ENCODE measurements at places on chromosomes 12 and 14.

DNA sequence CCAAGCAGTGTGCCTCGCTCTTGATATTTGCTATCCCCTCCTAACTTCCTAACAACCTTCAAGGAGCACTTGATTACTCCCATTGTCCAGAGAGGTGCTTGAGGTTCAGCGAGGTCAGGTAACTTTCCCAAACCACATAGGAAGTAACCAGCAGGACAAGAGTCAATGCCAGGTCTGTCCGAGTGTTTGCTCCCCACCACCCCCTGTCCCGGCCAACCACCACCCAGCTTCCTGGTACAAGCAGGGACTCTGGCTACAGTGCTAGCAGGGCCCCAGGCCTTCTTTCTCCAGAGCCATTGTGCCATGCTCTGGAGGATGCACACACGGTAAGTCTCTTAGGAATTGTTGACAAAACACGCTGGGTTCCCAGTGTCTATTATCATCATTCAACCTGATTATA is 49.2 kb downstream of the SYNE3 start:
- DNase-seq: no peak

GRCh38 chr14:92998946-92999345 is 76.0 kb downstream of the CHGA start:
- DNase-seq: no peak

DNA sequence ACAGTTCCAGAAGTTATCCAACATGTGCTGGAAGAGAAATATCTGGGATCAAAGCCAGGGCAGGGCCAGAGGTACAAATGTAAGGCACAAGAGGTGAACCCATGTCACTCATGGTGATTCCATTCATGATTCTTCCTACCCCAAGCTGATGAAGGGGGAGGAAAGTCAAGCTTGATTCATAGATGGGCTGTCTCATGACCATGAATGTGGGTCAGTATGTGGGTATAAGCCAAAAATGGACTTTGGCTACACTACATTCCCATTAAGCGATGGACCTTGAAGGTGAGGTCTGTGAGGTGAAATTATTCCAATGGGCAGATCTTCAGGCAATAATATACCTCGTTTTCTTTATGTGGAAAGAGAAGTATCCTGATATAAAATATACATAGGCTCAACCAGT is 217.1 kb downstream of the BTG1 start:
- no peak for DNase-seq

DNA sequence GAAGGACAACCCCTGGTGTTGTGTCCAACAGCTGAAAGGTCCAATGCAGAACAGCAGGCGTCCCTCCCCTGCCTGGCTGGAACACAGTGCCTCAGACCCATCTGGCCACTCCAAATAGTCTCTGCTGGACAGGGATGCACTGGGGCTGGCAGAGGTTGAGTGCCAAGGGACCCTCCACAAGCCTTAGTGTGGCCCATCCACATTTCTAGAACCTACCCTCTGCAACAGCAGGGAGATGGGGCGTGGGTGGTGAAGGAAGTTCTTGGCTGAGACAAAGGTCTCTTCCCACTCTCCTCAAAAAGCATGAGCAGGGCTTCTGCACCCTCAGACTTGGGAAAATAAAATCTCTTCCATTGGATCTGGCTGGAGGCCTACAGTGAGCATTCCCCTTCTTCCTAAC is 36.5 kb downstream of the LTBP2 start:
- DNase-seq: no peak

DNA sequence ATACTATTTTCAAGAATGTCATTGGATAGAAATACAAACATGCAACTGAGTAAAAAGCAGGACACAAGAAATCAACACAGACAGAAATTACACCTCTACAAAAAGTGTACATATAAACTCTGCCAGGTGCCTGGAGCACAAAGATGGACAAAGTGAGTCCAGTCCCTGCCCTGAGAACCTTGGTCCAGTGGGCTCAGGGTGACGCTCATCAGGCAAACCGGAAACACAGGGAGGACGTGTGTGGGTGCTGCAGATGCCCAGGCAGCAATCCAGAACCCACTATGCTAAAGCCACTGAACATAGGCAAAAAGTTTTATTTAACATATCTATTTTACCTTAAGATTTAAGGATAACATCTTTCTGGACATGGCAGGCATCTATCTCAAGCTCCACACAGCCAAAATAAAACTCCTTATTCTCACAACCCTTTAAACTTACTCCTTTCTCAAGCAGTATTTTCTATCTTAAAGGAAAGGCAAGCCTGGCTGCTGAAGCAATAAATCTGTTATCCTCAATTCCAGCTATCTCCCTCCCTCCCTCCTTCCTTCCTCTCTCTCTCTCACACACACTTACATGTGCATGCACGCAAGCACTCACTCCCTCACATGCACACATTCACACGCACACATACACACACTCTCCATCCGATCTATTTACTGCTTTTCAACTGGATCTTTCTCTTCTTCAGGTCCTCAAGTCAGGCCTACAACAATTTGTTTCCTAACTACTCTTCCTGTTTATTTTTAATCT is 10.2 kb downstream of the PPP1R13B start:
- DNase-seq: no peak

DNA sequence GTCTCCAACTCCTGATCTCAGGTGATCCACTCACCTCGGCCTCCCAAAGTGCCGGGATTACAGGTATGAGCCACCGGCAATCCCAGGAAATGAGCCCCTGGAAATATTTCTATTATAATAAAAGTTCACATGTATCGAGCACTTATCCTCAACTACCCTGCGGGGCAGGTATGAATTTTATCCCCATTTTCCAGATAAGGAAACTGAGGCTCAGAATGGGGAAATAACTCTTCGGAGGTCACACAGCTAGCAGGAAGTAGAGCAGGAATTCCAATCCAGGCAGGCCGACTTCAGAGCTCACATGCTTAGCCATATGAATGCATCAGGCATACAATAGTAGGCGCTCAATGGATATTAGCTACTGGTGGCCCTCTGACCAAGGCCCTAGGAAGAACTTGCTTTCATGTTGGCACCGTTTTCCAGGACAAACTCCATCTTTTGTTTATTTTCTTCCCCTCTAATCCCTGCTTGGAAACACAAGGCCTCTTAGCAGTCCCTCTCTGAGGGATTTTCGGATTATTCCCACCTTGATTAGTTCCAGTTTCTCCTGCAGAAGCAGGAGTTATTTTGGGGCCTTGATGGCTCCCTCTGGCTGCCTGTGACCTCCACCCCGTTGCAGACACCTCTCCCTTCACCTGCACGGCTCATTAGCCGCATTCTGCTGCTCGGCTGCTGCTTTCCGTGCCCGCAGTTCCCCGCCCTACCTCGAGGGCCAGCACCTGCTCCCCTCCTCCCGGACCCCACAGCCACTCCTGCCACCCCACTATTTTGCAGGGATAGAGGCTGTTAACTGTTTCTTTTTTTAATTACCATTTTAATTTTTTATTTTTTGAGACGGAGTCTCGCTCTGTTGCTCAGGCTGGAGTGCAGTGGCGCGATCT is 18.7 kb upstream of the POP5 start:
- DNase-seq: no peak

- DNase-seq: no peak
Measured at GRCh38 chr14:64861916-64862315, 17.8 kb downstream of the SPTB start.

DNA sequence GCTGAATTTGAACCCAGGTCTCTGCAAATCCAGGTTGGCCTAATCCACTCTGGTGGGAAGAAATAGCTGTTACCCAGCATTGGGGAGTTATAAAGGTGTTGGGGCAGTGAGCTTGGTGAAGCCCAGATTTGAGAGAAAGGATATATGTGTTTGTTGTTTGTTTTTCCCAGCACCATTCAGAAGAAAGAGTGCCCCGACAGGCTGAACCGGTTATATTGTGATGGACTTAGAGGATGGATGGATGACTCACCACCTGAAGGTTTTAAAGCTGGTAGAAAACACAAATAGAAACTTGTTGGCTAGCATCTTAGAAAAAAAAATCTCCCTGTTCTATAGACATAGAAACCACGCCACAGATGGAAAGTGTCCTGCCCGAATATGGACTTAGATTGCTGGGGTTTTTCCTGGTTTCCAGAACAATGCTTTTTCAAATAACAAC is 404.6 kb downstream of the MED13L start:
- DNase-seq: no peak

DNA sequence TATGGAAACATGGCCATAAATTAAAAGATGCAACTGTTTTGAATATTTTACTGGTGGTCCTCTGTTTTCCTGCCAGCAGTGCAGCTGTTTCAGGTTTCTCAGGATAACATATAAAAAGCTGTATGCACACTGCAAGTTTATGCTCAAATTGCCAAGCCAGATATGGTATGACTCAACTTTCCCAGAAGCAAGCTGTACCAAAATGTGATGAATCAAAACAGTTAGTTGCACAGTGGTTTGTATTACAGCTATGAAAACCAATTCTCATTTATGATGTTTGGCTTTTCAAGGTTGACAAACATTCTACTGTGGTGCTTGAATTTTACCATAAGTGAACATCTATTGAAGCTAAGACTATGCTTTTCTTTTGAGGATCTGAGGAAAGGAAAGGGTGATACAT is 15.5 kb downstream of the TRMT5 start:
- DNase-seq: no peak

DNA sequence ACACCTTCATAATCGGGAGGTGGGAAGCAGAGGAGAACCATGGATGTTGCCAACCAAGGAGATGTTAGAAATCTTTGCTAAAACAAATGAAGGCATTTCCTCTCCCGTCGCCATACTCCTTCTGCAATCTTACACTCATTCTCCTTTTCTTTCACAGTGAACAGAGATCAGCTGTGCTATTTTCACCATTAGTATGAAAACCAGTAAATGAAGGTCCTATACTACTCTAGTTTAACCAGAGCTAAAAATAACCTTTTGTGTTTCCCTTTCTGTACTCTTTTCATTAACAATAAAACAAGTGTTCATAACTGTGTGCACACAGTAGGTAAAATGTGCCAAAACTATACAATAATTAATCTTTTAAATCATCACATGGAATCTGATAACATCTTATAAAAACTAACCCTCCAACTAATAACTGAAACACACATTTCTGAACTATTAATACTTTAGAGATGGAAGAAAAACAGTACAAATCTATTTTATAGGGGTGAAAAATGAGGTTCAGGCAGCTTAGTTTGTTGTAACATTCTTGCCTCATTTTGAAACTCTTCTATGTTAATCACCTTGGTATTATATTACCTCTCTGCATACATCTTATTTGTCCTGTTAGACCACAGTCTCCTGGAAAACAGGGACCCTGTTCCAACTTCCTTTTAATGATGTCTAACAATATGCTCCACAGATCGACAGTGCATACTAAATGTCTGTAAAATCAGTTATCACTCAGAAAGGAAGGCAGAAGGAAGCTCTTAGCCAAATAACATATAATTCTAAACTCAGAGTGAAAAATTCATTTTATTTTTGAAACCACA is 69.5 kb downstream of the SPPL3 start:
- no peak for DNase-seq

DNA sequence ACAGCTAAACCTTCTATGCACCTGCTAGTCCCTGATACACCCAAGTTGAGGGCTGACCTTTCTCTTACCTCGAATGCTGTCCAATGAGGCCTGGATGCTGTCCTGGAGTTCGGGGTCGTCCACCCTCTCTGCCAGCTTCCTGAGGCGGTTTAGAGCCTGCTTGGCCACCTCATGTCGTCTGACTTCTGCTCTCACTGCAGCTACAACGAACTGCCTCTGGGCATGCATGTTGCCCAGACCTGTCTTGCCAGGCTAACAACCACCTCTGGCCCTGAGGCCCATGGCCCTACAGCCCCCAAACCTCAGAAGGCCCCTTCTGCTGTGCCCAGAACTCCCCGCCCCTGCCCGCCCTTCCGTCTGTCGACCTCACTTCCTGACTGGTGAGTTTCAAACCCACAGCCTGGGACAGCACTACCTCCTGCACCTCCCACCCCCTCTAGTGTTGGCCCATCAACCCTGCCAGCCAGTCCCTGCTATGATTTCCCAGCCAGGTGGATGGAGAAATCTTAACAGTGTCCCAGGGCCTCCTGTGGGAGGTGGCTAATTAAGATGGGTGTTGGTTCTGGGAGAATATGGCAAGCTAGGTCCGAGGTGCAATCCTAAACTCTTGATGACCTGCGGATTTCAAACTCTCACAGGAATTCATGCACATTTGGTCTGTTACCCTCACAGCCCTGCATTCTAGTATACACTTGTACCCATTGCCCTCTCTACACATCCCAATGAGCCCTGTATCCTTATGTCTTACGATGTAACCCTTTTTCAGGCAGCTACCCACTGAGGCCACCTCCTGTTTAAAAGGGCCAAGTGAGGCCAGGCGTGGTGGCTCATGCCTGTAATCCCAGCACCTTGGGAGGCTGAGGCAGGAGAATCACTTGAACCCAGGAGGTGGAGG is 2.7 kb upstream of the TSPAN31 start:
- DNase-seq: no peak

- DNase-seq: no peak
Measured at GRCh38 chr12:94560431-94561221, 89.7 kb downstream of the TMCC3 start.

DNA sequence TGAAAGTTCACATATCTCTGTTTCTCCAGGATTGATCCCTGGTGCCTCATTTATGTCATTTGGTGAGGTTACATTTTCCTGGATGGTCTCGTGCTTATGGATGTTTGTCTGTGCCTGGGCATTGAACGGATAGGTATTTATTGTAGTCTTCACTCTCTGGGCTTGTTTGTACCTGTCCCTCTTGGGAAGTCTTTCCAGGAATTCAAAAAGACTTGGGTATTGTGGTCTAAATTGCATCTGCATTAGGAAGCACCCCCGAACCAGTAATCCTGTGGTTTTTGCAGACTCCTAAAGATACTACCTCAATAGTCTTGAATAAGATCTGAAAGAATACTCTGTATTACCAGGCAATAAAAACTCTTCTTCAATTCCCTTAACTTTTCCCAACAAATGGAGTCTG is 720.8 kb downstream of the SLC6A15 start:
- no peak for DNase-seq

- no peak for DNase-seq
Measured at GRCh38 chr12:89069431-89069830, 282.9 kb downstream of the DUSP6 start.

- DNase-seq: peak; percentile 56
Measured at GRCh38 chr14:61894452-61895077, 132.3 kb downstream of the SNAPC1 start.

DNA sequence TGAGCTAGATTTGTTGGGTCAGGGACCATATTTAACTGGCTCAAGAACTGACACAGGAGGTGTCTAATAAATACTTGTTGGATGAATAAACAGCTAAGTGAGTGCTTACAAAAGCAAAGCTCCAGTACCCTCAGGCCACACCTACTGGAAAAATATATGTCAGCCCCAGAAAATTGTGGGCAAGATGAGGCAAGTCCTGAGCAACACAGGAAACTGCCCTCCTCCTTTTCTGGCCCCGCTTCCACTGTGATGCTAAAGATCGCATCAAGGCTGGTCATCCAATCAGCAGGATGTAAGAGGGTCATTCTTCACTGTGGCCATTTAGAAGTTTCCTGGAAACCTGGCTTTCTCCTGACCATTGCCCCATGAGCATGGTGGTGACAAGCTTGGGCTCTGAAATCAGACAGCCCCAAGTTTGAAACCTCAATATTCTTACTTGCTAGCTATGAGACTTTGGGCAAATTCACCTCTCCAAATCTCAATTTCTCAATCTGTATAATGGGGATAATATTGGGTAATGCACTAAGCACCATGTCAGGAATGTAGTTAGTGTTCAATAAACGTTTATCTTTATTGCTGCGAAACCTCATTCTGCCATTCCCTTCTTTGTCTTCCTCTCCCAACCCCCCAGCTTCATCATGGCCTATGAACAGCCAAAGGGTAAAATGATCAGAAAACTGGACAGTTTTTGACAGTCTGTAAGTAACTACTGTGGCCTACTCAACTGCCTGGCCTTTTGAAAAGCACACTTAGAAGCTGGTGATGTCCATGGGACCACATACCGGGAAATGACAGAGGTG is 139.3 kb upstream of the PZP start:
- no peak for DNase-seq

Measured in GM04504 (cell line).